ENCODE measurements at places on chromosomes 5 and 9.

DNA sequence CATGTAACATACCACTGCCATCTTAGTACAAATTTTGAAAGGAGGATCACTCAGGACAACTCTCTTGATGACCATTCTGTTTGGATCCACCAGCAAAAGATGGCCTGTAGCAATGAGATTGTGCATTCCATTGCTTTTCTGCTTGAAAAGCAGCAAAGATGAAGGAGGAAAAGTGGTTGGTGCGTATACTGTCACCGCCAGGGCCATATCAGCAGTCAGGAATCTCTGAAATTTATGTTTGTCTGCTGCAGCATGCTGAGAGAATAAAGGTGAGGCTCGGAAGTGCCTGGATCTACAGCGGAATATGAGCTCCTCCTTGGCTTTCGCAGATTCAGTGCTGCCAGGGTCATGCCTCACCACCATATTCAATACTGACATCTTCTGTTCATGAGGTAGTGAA is 144.4 kb downstream of the GPBP1 start:
- no peak for DNase-seq

GRCh38 chr9:17217272-17217671 is 82.4 kb downstream of the CNTLN start:
- DNase-seq: peak; percentile 29

DNA sequence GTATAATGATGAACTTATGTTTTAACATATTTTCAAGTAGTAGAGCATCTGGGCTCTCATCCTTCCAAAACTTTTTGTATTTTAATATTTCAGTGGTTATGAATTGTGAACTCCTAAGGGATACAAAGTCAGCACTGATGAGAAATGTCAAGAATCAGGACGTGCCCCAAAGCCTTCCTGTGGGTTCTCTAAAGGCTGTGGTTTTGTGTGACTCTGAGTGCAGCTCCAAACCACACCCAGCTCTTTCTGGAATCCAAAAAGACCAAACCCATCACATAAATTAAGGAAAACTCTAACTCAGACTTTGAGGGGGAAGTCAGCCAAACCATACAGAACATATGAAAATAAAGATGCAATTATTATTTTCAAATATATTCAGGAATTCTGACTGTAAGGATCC is 40.8 kb upstream of the SMU1 start:
- no peak for DNase-seq

- DNase-seq: no peak
Measured at GRCh38 chr5:147539053-147539452, 29.2 kb upstream of the DPYSL3 start.

GRCh38 chr5:113578091-113578490 is 64.6 kb downstream of the YTHDC2 start:
- no peak for DNase-seq

GRCh38 chr9:129177443-129177790 is 644 bp downstream of the IER5L start:
- DNase-seq: no peak

- DNase-seq: no peak
Measured at GRCh38 chr5:159095151-159095721, 4.5 kb downstream of the EBF1 start.

DNA sequence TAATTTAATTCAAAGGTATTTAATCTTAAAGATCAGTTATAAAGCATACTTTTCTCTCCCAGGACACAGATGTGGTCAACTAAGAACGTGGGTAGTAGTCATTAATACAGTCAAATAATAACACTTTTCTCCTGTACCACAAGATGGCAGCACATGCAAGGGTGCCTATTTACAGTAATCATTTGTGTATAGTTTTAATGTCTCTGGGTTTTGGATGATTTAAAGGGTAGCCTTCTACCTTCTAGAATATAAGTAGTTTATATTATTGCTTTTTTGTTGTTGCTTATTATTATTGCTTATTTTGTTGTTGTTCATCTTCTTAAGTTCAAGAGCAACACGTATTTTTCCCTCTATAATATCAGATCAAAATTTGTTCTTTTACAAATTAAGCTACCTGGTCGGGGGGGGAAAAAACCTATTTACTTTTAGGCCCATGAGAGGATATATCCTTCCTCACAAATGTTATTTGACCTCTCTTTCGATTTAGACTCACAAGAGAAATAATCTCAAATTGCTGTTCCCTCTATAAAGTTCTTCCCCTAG is 59.6 kb upstream of the SLC27A6 start:
- peak; percentile 3 for DNase-seq

DNA sequence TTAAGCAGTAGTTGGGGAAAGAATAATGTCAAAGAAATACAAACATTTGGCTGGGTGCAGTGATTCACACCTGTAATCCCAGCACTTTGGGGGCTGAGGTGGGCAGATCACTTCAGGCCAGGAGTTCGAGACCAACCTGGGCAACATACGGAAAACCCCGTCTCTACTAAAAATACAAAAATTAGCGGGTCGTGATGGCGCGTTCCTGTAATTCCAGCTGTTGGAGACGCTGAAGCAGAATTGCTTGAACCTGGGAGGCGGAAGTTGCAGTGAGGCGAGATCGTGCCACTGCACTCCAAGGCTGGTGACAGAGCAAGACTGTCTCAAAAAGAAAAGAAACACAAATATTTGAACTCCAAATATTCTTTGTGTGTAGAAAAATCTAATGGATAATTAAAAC is 4.7 kb downstream of the MATR3 start:
- DNase-seq: no peak

DNA sequence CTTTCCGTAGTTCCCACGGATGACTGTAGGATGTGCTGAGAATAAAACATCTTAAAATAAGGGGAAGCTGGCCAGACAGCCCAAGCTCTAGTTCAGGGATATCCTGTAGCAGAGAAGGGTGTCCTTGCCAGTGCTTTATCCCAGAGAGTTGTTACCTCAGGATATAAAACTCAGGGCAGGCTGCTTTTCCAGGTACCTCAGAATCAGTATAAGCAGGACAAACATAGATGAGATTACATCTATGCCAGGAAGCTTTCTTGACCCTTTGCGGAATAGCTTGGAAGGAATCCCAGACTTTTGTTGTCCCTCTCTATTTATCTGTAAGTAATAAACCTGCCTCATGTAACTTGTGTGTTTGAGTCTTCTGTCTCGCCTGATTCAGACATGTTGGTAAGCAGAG is 565.7 kb downstream of the PRDM9 start:
- DNase-seq: no peak

DNA sequence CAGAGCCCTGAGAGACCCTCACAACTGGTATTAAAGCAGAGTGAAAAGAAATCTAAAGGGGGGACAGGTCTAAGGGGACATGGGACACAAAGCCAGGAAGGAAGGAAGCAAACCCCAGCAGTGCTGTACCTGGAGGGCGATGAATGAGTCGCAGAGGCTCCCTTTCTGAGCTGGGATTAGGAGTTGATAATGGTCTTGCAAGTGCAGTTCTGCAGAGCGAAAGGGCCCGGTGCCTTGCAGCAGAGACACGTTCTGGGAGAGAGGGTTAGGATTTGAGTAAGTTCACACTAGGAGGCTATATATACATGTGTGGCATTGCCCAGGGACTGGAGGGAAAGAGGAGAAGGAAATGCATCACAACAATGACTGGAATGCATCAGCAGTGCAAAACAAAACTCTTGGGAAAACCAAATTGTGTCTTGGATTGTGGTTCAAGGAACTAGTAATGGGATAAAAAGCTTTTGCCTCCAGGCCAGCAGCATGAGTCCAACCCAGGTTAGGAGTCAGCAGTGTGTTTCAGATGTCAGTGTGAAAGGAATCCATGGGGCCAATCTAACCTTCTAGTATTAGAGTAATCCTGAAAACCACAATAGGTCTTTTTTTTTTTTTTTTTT is 38.8 kb upstream of the LIFR start:
- DNase-seq: no peak

- peak; percentile 79 for DNase-seq
Measured at GRCh38 chr9:125360601-125361000, 99.0 kb downstream of the GAPVD1 start.

DNA sequence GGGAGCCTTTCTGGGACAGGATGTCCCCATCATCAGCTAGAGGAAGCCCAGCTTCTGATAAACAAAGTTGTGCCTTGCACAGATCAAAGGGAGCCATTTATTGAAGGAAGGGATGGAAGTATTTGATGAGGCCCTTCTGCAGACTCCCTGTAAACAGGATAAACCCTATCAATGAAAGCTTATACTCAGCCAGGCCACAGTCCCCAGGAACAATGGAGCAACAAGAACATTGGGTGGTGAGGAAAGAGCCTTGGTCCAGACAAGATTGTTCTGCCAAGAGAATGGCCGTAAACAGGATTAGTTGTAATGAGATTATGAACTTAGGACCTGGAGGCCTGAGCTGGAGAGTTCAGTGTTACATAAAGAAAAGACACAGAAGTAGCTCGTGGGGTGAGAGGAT is 40.5 kb upstream of the LIFR start:
- no peak for DNase-seq
